ENCODE measurements at places on chromosomes 3 and 15.

DNA sequence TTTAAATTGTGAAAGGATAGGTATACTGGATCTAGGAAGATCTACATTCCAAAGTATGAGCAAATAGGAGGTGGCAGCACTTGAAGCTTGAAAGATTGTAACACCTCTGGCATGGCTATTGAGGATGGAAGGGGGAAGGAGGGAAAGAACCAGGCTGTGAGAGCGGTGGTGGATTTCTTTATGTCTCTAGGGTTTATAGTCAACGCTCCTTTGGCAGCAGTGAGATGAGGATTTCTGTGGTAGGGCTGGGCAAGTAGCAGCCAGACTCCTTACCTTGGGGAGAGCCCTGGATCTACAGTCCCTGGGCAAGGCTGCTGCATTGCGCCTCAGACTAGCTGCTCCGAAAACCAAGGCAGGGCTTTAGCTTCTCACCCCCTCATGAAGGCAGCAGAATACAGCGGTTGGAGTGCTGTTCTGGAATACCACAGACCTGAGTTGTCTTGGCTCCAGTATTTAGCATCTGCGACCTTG, 53.2 kb downstream of the MEF2A start:
- no peak for DNase-seq

DNA sequence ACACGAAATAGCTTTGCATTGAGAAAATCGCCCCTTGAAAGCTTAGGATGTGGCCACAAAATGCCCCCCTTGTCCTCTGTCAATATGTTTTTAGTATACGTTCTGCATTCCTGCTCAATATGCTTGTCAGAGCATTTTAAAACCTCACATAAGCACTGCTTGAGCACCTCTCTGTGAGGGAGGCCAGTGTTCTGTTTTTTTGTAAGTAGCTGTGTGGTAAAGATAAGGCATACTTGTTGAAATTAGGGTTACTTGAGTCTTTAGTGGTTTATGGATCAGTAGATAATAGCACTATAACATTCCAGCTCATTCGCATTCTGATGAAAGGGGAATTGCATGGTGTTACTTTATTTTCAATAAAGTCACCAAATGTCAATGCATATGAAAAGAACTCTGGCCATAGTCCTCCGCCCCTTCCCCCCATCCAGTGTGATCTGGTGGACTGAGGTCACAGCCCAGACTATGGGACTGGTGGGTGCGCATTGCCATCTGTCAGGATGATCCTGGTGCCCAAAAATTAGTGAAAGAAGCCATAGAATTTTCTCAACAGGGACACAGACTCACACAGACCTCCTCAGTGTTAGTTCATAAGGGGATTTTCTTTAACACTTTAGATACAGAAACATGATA, 33.1 kb downstream of the IL1RAP start:
- DNase-seq: no peak

DNA sequence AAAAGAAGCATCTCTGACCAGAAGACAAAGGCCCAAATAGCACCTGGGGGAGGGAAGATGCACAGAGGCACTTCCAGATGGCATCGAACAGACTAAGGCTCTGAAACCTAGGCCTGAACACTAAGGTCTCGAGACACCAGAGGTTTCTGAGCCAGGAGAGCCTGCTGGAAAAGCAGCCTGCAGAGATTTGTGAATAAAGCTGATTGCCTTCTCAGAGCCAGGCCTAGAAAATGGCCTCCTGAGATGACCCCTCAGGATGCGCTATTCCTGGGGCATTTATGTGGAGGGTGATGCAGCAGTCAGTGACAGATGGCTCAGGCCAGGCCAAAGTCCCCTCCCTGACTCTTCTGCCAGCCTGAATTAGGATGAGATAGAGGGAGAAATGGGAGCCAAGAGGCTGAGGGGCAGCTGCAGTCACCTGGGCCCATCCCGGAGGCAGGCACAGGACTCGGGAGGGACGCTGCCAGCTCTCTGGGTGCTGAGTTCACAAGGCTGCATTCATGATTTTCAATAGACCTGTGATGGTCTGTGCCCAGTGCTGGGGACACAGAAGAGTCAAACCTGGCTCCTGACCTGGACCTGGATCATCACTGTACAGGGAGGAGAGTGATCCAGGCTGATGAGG, 6.9 kb downstream of the PRSS50 start:
- DNase-seq: no peak

- DNase-seq: no peak
These were observed 28.8 kb downstream of the GBE1 start for GRCh38 chr3:81732642-81733041.

Measured in stimulated activated CD8-positive, alpha-beta memory T cell treated with anti-CD3 and anti-CD28 coated beads, Interleukin-2, amount 100 ng/mL, for 1 hour (primary cell).